ENCODE measurements at places on chromosomes 13 and 19. TPM values are rescaled to one million over a fixed set of nuclear protein-coding genes. Genes with fewer than 3 reads are reported as not detected.

DNA sequence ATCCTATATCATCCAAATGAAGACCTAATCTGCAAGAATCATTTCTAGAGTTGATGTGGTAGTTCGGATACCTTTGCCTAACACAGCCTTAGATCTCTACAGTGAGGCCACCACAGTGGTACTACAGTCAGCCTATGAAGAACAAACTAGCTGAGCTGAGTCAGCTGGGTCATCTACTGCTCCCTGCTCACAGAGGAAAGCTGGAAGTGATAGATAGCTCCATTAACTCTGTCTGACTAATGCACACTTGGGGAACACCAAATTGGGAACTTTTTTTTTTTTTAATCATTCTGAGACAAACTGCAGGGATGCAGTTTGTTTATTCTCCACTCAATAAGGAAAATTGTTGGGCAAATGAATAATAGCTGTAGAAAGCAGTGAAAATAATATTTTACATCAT, 1160.6 kb downstream of the PCDH9 start:
- DNase-seq: no peak

DNA sequence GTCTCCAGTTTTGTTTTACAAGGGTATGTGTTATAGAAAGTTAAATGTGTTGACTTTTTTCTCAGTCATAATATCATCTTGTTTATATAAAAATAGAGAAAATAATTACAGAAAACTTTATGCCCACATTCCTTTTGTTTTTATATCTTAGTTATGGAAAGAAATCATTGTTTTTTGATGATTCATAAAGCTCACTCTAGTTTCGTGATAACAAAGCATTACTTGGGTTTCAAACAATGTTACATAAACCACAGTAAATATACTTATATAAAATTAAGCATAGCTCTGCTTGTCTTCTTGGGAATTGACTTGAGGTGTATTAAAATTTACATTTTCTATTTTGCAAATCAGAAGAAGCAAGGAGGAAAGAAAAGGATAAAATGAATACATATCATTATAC, 111.8 kb downstream of the SGCG start:
- DNase-seq: no peak

- DNase-seq: no peak
These were observed 60.2 kb downstream of the ESD start for GRCh38 chr13:46736541-46737310.

DNA sequence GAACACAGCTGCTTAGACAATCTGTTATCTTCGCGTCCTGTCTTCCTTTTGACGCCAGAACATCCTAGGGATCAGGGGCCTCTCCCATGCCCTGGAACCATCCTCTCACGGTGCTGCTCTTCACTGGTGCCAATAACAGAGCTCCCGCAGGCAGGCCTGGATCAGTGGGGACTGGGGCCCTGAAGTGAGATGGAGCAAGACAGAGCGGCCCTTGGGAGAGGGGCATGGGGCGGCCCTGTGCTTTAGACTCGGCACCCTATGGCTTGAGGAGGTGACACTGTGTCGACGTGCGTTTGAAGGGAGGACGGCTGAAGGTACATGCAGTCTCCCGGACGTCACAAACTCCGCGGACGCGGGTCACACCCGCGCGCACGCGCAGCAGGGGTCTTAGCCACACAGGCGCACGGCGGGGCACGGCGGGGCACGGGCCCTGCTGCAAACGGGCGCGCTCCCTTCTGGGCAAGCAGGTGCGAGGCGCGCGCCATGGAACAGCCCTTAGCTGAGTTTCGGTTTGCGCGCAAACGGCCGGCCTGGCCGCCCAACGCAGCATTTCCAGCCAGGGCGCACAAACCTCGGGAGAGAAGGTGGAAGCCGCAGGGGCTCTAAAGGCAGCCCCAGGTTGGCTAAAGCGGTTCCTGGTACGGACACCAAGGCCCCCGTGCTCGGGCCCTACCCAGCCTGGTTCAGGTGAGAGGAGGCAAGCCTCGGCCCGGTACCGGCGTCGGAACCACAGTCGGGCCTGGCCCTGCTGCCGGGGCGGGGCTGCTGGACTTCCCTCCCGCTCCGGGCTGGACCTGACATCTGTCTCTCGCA, 16.5 kb upstream of the RNF17 start:
- peak; percentile 79 for DNase-seq

DNA sequence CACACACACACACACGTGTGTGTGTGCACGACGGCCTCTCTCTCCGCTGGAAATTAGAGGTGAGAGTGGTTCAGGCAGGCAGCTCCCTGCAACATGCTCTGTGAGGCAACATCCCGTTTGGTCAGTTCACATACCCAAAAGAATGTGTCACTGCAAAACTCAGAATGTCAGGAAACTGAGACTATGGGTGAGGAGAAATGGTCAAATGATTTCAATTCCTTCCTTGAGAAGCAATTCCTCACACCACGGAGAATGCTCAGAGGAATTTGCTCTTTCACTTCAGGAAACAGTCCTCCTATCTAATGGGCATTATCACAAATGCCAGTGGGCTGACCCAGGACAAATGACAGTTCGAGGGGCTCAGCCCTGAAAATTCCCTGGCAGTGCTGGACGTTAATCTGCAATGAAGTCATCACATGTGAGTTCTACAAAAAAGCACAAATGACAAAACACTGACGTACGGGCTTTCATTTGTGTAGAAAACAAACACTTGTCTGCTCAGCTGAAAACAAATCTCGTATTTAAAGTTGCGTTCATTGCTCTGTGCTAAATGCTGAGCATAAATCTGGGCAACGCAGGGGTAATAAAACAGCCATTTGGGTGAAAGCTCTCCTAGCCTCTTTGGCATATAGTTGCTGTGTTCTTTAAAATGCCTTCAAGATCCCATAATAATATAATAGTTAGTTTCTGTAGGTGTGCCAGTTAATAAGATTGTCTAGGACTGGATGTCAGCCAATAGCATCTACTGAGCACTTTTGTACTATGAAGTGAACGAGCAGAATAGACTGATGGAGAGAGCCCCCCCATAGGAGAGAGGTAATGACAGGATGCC, 18.6 kb upstream of the LATS2 start:
- DNase-seq: no peak

DNA sequence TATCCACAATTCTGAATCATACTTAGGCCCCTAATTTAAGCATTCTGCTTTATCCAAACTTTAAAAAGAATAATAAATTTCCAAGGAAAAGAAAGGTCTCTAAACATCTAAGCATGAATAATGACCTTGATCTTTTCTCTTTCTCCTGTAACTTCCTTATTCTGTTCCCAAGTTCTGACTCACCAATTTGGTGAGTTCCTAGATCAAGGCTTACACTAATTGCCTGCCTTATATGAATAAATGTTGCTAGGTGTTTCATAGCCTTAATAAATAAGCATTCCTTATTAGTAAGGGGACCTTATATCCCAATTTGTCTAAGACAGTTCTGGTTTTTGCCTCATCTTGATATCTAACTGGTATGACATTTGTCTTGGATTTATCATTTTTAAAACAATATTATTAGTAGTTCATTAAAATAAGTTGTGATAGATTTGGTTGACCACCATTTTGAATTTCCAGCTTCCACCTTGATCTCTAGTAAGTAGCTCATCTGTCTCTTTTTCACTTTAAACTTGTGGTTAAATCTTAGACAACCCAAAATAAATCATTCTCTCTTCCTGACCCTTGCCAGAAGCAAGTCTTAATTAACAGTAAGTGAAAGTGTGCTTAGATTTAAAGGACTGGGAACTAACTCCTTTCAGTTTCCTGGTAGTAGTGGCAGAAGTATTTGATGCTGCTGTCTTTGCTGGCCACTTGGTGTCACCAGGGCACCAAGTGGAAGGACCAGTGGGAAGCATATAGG, 121.2 kb upstream of the MLNR start:
- peak; percentile 45 for DNase-seq

DNA sequence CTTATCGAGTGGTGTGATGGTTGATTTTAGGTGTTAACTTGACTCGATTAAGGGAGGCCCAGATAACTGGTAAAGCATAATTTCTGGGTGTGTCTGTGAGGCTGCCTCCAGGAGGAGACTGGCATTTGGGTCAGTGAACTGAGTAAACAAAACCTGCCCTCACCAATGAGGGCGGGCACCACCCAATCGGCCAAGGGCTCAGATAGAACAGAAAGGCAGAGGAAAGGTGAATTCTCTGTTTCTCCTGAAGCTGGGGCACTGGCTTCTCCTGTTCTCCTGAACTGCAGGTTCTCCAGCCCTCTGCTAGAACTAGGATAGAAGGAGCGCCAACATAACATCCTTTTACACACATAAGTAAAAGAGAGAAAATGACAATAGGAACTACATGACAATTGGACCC, 35.1 kb downstream of the ESD start:
- DNase-seq: no peak

GRCh38 chr13:85266771-85267170, 532.4 kb downstream of the SLITRK6 start:
- peak; percentile 21 for DNase-seq

DNA sequence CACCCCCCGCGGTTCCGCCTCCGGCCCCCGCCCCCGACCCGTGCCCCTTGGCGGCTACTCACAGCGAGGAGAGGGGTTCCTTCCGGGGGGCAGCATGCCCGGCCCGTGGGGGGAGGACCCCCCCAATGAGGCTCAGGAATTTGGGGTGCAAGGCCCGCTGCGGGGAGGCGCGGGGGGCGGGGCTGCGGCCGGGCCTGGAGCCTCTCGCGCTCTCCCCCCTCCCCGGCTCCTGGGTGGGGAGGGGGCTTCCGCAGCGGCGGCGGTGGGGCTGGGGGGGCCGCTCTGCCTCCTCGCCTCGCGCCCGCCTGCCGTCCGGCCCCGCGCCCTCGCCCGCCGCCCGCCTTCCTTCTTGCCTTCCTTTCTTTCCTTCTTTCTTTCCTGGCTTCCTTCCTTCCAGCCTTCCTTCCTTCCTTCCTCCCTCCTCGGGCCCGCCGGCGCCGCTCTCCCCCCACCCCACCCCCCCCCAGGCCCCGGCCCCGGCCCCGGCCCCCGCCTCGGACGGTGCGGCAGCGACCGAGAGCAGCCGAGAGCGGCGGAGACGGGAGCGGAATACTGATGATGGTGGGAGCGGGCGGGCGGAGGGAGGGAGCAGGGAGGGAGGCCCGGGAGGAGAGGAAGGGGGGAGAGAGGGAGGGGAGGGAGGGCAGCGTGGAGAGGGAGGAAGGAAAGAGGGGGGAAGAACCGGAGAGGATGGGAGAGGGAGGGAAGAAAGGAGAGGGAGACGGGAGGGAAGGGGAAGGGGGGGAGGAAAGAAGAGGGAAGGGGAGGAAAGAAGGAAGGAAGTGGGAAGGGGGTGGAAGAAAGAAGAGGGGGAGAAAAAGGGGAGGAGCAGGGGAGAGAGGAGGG, at the start of gene LRRC4B:
Gene LRRC4B, minus strand, starts transcription at position 554 of the 846 bp plus-strand sequence. CDS start 19,597 bp downstream, outside the sequence.
- DNase-seq: peak; percentile 85

GRCh38 chr19:51565583-51565982, 5.5 kb upstream of the ZNF175 start:
- no peak for DNase-seq

- peak; percentile 23 for DNase-seq
These were observed 44.0 kb downstream of the C13orf46 start for GRCh38 chr13:113929628-113930615.

- DNase-seq: no peak
These were observed 434.3 kb downstream of the EFNB2 start for GRCh38 chr13:106101201-106101600.

DNA sequence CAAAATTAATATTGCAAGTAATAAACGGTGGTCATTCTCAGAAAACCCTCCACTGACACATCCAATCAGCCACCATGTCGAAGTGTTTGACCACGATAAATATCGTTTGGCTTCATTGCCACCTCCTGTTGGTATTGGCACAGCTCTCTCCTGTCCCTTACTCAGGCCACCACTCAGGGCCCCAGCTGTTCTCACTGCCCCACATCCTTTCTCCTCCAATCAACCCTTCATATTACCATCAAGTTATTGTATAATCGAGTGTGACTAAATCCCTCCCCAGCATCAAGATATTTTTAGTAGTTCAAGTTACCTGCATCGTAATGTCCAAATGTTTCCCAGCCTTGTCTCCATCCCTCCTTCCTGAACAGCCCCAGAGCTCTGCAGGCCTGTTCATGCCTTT, 50.4 kb downstream of the SACS start:
- no peak for DNase-seq

GRCh38 chr13:36975172-36975571, 24.0 kb downstream of the ALG5 start:
- DNase-seq: peak; percentile 16

GRCh38 chr19:4539693-4540581, at the start of gene LRG1:
Gene LRG1, minus strand, starts transcription at chr19:4540036. Its CDS starts 23 bp downstream, at chr19:4540013.
- peak; percentile 54 for DNase-seq

DNA sequence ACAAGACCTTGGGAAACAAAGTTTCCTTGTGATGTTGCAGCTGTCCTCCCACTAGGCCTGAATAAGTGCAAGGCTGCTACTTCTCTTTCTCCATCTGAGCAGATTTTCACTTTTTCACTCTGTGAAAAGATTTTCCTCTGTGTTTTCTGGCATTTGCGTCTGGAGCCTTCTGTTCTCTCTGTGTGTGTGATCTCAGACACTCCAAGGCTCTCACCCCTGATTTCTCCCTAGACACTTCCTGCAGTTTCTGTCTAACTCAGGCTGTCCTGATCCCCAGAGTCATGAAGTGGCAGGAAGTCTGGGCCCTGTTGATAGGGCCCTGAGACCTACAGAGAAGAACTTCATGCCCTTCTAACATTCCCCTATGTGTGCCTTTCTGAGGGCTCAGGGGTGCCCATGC, 37.2 kb downstream of the SIGLEC7 start:
- no peak for DNase-seq

DNA sequence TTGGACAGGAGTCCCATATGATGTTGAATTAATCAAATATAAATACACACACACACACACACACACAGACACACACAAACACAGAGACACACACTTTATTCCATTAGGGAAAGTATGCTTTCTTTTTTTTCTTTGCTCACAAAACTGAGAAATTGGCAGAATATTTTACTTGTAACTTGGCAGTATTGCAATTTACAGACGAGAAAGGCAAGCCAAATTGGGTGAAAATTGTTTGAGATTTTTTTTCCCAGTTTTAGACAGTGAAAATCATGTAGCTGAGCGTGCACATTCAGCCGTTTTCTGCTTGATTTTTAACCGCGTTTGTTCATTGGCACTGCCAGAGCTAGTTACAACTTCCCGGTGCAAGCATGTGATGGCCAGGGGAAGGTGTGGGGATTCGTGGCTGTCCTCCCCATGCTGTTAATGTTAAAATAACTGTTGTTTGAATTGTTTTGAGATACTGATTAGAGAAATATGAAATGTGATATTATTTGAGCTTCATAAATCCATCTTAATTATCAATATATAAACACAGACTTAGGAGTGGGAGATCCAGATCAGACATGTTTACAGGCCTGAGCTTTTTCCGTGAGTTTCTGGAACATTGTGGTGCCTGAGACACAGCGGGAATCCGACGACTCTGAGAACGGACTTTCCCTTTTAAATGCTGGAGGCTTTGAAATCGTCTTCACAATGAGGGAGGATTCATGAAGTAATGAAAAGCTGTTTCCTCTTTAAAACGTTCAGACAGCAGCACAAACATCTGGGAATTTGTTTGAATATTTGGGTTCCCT, 125.5 kb downstream of the KCNRG start:
- peak; percentile 75 for DNase-seq

Gene PCDH9
- 0.23 TPM for polyA plus RNA-seq

Gene CYP2S1
- 137 TPM for polyA plus RNA-seq

Gene SLC1A5
- 109 TPM for polyA plus RNA-seq

Gene KRTDAP
- polyA plus RNA-seq: 2.7 TPM

Gene PRTN3
- polyA plus RNA-seq: 0.87 TPM

Gene LILRA6
- not detected for polyA plus RNA-seq

Gene DLEU7
- 8.7 TPM for polyA plus RNA-seq

Gene SULT2B1
- 2.5 TPM for polyA plus RNA-seq

Gene NRTN
- polyA plus RNA-seq: 5.5 TPM

Gene SMIM44
- polyA plus RNA-seq: not detected

Gene NXNL1
- polyA plus RNA-seq: not detected
